ENCODE measurements at places on chromosomes 5 and 9.

DNA sequence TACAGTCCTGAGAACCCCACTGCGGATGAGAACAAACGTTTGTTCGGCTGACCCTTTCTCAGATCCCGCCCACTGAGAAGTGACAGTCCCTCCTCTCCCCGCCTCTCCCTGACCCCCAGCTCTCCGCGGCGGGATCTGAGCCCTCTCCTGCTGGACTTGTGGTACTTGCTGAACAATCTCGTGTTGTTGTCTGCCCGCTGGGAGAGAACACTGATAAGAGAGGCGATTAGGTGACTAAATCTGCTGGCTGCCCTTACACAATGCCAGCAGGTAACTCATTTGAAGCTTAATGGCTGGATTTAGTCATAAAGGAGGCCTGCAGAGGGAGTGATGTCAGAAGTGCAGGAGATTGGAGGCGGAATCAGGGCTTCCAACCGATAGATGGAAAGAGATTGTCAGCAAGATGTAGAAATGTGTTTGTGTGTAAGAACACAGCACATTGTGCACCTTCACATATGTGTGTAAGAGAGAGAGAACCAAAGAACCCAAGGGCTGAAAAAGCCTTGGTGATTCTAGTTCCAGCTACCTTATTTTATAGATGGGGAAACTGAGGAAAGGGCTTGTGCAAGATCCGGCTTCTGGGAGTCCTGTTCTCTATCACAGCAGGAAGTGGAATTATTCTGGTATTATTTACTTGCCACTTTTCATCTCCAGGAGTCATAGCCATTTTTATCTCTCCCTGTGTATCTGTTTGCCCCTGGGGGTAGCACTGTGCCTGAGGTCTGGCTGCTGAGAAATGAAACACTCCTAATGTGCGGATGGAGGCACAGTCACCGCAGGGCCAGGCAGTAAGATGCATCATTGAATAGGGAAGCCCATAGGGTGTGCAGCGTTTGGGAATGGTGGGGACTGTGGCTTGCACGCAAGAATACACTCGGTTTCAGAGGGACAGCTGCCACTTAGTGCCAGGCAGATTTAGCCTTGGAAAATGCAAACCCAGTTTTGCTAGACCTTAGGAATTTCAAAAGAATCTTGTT, 203.7 kb upstream of the MSX2 start:
- DNase-seq, result no peak

DNA sequence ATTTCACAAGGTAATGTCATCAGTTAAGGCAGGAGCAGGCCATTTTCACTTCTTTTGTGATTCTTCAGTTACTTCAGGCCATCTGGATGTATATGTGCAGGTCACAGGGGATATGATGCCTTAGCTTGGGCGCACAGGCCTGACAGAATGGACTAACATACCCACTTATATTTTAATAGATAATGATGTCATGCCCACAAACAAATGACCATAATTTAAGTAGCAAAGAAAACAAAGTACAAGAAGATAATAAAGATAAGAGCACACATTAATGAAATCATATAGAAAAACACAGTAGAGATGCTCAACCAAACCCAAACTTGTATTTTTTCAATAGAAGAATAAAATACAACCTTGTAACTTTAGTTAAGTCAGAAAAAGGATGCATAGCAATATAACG, 19.7 kb upstream of the TBC1D2 start:
- DNase-seq, result no peak

DNA sequence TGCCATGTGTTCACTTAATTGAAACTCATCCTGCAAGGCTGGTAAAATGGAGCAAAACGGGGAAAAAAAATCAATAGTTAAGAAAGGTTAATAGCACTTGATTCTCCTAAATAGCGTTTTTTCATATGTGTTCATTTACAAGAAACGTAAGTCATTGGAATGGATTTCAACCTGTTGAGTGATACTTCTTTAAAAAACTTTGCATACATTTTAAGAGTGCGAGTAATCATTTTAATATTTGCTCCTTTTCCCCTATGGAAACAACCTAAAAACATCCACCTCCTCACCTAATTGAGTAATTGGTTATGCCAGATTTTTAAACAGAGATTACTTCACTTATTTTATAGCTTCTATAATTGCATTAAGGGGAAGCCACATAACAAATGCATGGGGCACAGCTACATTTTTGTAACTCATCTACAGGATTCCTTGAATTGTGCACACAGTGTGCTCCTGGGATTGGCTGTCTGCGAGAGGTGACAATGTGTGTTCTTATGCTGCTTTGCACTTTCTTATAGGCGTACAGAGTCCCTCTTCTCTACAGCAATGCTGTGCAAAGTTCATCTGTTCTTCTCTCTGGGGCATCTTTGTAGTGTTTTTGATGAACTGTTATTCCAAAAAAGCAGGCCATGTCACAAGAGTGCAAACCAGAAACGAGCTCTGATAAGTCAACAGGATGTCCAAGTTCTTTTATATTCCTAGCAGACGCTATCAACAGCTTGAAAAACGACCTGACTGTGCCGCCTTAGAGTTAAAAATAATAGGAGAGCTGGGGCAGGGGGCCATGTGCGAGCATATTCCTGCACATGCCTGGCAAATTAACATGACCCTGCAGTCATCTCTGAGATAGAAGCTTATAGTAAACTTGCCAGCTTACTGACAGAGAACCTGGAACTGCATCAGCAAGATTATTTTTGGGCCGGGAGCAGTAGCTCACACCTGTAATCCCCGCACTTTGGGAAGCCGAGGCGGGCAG, 117.9 kb downstream of the GOLPH3 start:
- DNase-seq, result no peak

GRCh38 chr9:131744720-131745201, 4.9 kb upstream of the RAPGEF1 start:
- DNase-seq, result no peak

DNA sequence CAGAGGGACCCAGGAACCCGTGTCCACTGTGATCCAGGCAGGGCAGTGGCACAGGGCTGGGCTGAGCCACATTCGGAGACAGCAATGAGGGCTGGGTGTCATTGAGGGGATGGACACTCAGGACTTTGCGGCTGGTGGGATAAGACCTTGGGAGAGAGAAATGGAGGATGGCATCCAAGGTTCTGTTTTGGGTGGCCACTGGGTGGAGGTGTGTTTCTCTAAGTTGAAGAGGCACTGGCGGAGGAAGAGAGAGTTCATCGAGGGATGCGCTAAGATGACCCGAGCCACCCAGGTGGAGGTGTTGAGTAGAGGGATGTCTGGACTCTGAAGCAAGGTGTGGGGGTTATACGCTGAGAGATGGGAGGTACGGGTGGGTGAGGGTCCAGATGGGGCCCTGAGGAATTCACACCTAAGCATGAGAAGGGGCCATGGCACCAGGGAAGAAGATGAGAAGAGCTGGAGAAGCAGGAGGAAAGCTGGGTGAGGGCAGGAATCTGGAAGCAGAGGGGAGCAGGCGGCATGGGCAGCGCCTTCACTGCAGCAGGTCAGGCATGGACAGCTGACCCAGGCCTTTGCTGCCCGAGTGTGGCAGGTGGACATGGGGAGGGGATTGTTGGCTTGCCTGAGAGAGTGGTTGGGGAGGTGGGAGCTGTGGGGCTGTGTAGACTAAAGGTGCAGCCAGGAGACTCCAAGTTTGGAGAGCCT, 2.5 kb upstream of the SLC25A48 start:
- no peak for DNase-seq

DNA sequence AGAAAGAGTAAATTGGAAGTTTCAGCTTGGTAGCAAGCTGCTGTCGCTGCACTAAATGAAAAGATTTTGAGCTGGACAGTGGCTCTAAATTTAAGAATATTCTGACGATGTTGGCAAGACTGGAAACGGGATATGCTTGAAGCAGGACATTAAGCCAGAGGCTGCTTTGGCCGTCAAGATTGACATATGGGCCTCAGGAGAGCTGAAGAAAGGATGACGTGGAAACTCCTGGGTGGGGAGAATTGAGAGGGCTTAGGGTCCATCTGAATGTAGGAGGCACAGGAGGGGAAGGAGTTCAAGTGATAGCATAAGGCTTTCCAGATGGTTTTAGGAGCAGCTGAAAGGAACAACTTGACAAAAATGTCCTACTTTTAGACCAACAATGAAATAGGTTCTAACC, 108.9 kb downstream of the PAPPA start:
- no peak for DNase-seq

- DNase-seq, result no peak
Observed at GRCh38 chr5:21254161-21254560, 1266.2 kb upstream of the CDH18 start.

- no peak for DNase-seq
Observed at GRCh38 chr5:62649476-62650113, 71.0 kb downstream of the LRRC70 start.

GRCh38 chr5:124628721-124629596, 117.5 kb downstream of the ZNF608 start:
- peak; percentile 88 for DNase-seq

- no peak for DNase-seq
Observed at GRCh38 chr5:149328177-149328576, 17.1 kb upstream of the GRPEL2 start.

- DNase-seq, result no peak
Observed at GRCh38 chr9:75033791-75034473, 5.8 kb upstream of the CARNMT1 start.

DNA sequence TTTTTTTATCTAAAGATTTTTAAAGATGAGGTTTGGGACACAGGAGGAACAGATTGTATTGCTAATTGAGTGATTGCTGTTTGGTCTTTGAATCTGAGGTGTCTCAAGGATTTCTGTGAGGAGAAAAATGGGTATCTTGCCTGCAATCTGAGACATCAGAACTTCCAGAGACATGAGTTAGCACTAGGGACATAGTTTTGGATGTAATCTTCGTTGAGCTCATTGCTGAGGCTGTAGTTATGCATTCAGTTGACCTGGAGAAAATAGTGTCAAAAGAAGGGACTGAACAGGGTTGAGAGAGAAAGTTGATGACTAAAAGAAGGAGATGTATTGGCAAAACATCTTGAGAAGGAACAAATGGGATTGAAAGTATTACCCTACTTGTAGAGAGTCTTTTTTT, 24.6 kb downstream of the C9orf85 start:
- DNase-seq, result no peak

- DNase-seq, result no peak
Observed at GRCh38 chr9:87108661-87109060, 161.4 kb upstream of the GAS1 start.

DNA sequence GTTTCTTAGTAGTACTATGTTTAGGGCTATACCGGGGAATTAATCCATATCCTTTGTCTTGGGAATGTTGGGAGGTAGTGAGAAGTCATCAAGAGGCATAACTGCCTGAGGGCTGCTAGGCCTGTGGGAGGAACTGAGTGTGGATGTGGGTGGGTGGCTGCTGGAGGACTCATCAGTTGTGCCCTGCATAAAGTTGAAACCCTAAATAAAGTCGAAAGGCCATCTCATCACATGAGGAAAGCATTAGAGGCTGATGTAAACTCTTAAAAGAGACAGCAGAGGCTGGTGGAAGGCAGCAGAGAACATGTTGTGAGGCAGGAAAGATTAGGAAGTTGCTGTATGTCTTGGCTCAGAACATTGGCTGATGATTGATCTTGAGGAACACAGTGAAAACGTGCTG, 143.8 kb downstream of the MAST4 start:
- no peak for DNase-seq

GRCh38 chr9:84990416-84990815, 320.9 kb downstream of the NTRK2 start:
- no peak for DNase-seq

DNA sequence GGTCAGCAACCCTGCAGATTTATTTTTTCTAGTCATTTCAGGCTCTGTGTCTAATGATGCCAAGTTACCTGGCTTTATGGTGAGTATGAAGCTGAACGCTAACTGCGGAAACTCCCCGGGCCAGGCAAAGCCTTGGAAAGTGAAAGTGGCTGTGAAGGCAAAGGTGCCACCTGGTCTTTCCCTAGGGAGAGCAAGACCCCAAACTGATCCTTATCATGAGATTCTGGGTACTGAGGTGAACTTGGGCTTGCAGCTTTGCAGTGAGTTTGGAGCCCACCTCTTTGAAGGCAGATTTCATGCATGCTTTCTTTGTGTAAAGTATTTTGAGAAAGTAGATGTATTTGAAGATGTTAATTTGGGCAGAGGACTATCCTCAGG, 63.3 kb downstream of the CARTPT start:
- DNase-seq, result no peak

DNA sequence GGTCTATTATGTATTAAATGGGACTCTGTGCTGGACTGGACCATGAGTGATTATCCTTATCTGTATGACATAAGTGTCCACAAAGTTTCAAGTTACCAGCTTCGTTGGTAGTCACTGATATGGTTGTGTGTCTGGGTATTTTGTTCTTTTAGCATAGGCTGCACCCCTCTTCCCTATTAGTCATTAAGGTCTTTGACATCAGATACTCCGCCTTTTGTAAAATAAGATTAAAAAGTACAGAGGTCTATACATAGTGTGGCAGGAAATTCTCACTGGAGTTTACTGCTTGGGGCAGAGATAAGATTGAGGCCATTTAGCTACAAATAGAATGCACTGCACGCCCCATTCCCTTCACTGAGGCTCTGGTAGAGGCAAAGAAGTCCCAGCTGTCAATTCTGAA, 99.4 kb downstream of the TMEM215 start:
- DNase-seq, result no peak

- DNase-seq, result no peak
Observed at GRCh38 chr9:137023157-137023556, 4.9 kb downstream of the ABCA2 start.

DNA sequence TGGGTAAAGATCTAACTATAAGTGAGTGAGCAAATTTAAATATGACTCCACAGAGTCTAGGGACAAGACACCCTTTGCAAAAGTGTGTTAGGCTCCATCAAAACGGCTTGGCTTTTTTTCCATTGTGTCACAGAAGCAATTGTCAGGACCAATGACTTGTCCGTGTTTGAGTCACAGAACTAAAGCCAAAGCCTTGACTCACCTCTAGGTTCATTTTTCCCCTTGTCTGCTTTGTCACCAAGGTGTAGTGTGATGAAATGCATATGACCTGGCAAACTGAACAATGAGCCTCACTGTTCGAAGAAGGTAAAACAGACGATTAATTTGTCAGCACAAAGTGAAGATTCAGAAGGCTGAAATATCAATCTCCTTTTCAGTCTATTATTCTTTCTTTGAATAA, 331.0 kb downstream of the GLIS3 start:
- DNase-seq, result no peak

DNA sequence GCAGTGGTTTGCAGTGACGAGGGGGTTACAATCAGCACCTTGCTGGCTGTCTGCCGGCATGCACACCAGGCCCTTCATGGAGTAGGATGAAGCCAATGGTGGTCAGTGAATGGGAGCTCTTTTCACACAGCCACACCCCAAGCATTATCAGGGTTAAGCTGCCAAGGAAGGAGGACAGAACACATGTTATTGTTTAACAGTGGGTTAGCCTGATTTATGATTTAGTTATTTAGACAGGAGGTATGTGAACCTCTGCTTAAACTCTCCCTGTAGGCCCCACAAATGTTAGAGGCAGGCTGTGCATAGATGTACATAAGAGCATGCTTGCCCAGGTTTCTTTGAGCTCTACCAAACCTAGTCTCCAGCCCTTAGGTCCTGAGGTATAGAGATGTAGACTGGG, 262.9 kb downstream of the SPOCK1 start:
- no peak for DNase-seq

- peak; percentile 22 for DNase-seq
Observed at GRCh38 chr9:133532937-133533668, 1.4 kb upstream of the ADAMTSL2 start.
